Left hindlimb (tissue), 1 donor: ENCODE measurements at places on chromosomes 5 and 9.

GRCh38 chr9:127360829-127361228 is 36.1 kb upstream of the SLC2A8 start:
- DNase-seq: no peak

- DNase-seq: no peak
Measured at GRCh38 chr5:59588922-59589321, 304.6 kb downstream of the PDE4D start.

- DNase-seq: no peak
Measured at GRCh38 chr5:108637134-108637533, 110.6 kb upstream of the FER start.

DNA sequence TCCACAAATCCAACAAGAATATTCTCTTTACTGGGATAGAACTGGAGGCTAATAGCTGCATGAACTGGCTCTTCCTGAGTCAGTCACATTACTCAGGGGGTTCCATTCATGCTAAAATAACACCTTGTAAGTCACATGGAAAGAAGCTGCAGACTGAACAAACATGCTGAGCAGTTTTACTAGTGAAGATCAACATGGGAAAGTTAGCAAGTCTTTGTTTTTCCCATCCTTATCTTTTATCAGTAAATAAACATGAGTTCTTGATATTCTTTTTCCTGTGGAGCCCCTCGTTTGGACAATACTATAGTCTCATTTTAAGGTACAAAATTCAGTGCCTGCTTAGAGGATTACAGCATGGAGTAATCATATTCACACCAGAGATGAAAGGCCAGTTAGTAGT is 43.7 kb upstream of the TEK start:
- no peak for DNase-seq

DNA sequence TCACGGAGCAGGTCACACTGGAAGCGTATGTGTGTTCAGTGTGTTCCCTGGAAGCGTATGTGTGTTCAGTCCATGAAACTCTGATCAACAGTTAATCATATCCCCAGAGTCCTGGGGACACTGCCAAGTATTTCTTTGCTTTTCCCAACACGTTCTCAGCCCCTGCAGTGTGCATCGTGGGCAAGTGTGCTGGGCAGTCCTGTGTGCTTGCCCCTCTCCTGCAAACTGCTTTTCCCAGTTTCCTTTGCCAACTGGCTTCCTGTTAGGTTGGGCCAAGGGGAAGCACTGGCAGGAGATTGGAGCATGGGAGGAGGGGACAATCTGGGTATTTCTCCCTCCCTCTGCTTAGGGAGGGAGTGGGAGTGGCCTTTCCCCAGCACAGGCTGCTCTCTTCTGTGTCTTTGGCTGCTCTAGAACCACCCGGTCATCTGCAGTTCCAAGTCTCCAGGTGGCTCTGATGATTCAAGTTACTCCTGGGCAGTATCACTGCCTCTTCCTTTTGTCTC is 36.8 kb upstream of the NEK6 start:
- no peak for DNase-seq

DNA sequence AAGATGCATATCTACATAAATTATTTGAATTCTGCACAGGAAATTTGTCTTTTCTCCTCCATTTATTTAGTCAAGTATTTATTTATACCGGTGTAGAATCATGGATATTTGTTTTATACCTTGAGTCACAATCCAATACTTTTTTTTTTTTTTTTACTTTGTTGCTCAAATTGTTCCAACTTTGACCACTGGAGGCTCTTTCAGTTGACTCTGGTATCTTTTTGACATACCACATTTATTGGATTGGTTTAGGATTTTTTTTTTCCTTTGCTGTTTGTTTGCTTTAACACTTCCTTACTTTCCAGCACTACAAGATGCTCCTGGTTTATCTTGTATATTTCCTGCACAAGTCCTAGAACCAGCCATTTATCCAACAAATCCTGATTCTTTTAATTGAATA is 543.1 kb upstream of the RIOK2 start:
- no peak for DNase-seq

- no peak for DNase-seq
Measured at GRCh38 chr9:74783408-74783807, 104.3 kb downstream of the TRPM6 start.

DNA sequence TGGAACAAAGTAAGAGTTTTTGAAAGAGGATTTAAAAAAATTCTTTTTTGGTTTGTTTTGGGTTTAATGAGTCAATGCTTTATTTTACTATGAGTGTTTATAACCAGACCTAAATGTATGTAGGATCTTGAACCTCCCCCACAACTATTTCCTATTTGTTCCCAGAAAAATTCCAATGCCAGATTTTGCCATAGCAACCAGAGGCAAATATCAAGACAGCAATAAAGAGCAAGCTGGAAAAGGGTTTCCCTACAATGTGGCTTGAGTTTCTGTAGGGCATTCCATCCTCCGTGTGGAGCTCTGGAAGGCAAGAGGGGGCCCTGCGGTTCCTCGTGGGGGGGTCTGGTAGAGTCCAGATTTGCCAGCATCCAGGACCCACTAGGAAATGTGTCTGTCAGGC is 27.8 kb upstream of the GDNF start:
- DNase-seq: no peak

- DNase-seq: no peak
Measured at GRCh38 chr5:113281194-113281593, 153.6 kb downstream of the TSSK1B start.

DNA sequence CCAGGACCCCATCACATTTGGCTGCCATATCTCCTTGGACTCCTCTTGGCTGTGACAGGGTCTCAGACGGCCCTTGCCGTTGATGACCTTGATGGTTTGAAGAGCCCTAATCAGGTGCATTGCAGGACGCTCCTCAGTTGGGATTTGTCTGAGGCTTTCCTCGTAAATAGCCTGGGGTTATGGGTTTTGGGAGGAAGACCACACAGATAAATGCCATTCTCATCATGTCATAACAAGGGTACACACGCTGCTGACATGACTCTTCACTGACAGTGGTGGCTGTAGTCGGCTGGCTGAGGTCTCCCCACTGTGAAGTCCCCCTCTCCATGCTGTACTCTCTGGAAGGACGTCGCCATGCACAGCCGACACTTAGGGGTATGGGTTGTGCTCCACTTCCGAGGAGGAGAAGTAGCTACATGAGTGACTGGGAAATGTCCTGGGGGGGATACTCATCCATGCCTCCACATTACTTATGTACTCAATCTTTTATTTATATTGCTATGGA is 42.9 kb upstream of the SPTLC1 start:
- no peak for DNase-seq

DNA sequence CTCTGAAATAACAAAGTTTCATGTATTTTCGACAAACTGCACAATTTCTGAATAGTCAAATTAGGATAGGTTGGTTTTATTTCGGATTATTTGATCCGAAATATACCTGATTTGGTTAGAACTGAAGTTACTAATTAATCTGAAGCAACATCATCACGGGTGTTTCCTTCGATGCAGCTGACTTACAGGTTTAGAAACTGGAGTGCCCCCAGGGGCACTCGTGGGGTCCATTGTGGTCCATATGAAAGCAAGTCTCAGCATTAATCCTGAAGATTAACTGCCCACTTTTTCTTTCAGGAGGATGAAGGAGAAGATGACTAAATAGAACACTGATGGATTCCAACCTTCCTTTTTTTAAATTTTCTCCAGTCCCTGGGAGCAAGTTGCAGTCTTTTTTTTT is 5.3 kb downstream of the SET start:
- no peak for DNase-seq

DNA sequence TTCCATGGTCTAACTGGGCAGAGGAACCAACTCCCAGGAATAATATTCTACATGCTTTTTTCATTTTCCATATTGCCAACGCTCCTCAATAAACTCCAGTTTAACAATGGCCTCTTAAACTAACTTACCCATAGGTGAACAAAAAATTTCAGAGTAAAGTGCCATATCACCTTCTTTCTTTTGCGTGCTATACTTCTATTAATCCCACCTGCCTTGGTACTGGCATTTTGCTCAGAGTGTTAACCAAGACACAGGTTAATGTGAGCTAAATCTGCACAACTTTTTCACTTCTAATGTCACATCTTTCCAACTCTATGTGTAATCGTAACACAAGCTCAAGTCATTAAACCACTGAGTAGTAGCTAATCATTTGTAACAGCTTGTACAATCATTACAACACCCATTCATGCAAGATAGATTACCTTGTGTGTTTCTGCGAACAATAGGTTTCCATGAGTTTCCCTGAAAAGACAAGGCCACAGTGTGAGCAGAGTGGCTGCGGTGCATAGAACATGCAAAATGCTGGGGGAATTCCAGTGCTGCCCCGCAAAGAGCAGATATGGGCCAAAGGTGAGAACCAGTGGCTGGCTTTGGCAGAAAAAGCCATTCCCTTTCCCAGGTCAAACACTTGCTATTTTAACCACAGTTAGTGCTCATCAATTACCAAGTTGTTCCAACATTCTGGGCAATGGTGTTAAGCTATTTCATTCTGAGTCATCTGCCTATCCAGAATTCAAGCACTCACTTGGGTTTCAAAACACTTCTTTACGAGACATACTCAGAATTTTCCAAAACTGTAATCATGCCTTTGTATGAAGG is 42.8 kb downstream of the TIMD4 start:
- DNase-seq: no peak

DNA sequence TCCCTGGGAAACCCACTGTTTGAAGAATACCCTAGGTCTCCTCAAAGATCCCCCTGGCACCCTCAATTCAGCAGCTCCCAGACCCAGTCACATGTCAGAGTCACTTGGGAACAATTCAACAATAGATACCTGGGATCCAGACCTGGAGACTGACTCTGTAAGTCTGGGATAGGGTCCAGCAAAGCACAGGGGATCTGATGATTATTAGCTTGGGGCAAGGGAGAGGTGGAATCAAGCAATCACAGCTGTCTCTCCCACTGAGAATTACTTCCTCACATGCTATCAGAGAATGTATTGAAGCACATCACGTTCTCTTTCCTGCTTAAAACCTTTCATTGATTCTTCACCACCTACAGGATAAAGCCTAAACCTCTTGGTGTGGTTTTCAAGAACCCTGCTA is 5.9 kb downstream of the FAM193B start:
- DNase-seq: no peak

DNA sequence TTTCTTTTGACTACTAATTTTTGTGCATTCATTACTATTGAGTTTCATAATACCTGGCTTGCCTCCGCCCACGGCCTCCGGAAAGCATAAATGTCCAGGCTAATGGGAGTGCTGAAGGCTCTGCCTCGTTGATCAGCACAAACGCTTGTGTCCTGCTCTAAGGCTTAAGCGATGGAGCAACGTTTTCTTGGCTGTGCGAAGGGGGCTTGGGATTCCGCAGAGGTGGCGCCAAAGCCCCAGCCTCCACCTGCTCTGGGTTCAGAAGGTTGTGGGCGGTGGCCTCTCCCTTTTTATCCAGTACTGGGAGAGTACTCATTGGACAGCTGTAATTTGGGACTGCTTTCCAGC is 19.7 kb downstream of the ANXA2R start:
- no peak for DNase-seq

- no peak for DNase-seq
Measured at GRCh38 chr5:1410156-1411014, 34.9 kb downstream of the SLC6A3 start.

DNA sequence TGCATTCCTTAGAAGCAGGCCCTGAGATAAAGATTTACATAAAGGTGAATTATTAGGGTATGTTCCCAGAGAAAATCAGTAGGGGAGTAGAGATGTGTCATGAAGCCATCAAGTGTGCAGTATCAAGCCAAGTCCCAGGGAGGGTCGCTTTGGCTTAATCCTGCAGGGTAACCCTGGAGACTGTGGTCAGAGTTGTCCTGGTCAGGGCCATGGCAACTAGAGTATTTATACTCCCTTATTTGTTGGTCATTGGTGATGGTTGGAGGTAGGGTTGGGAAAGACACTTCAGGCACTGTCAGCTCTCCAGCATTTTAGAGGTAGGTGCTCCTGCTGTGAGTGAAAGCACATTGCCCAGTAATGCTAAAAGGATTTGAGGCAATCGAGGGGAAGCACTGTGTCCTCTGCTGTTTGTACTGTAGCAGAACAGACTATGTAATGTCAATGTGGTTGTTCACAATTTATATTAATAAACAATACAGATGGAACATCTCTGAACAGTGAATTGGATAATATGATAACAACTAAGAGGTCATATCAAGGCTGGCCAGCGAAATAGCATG is 108.9 kb downstream of the GDNF start:
- DNase-seq: no peak

- no peak for DNase-seq
Measured at GRCh38 chr9:109182940-109183798, 16.1 kb upstream of the FRRS1L start.

DNA sequence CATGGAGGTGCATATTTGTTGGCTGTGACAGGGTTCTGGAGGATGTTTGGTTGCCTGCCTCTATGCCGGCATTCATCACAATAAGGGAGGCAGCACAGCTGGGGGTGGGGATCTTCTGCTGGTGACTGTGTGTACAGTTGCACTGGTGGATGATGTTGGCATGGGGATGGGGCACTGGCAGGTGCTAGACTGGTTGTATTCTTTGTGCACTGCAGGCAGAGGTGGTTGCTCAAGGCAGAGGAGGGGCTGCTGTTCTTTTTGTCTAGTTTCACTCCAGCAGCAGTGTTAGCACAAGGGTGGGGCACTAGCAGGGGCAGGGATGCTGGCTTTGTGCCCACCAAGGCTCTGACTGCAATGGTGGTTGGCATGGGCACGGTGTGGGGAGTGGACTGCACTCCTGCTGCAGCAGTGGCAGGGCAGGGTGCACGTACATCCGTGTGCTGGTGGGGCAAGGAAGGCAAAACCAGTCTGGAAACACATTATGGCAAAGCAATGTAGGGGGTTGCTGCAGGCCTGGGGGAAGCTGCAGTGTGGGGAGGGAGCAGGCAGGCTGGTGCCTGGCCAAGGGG is 69.3 kb downstream of the ISOC1 start:
- DNase-seq: no peak
